ENCODE measurements at places on chromosomes 4 and X.
A peak's percentile ranks its signal among the peaks of the same experiment; 100 is the strongest.

DNA sequence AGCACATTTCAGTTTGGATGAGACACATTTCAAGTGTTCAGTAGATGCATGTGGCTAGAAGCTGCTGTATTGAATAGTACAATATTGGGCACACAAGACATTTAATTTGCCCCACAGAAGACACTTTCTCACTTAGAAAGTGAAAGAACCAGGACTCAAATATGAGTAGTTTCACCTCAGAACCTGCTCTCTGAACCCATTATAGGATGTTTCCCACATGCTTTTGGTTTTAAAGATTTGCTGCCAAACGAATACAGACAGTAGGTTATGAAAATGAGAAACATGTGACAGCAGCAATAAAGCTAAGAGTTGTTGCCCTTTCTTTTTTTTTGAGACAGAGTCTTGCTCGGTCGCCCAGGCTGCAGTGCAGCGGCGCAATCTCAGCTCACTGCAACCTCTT, 32.3 kb downstream of the C4orf54 start:
- DNase-seq = no peak

GRCh38 chrX:11941571-11941970, 183.5 kb downstream of the MSL3 start:
- DNase-seq = no peak

- DNase-seq = peak; percentile 32
Measured at GRCh38 chrX:101411984-101412383, 4.0 kb downstream of the HNRNPH2 start.

DNA sequence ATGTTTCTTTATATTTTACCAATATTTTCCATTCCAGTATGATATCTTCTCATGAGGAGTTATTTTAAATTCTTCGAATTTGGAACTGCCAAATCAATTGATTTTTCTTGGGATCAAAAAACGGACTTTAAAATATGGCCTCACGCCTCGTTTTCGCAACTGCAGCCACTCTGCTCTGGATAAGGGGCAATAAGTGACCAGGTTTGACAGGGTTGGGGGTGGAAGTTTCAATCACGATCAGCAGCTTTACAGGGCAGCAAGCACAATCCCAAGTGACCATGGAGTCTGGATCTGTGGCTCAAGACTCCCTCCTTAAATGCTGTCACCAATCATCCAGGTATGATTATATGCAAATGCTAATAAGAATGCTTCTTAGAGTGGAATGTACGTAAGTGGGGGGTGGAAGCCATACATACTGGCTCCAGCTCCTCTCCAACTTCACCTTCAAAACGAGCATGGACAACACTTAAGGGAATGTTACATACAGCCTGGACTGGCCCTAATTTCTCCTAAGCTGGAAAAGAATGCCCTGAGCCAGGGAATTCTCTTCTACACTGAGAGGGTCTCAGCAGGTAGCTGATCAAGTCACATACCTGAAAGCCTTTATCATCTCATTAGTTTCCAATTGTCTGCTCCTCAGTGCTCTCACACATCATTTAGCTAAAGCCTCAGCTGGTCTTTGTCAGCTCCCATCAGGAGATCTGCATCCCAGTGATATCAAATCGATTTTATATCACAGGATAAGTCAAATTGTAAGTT, 176.9 kb upstream of the DCAF8L1 start:
- DNase-seq = no peak

GRCh38 chr4:8688041-8688907, 95.7 kb downstream of the CPZ start:
- DNase-seq = no peak

- peak; percentile 21 for DNase-seq
Measured at GRCh38 chr4:30396772-30397475, 323.2 kb upstream of the PCDH7 start.

GRCh38 chrX:20980426-20980825, 393.8 kb upstream of the CNKSR2 start:
- DNase-seq = no peak

DNA sequence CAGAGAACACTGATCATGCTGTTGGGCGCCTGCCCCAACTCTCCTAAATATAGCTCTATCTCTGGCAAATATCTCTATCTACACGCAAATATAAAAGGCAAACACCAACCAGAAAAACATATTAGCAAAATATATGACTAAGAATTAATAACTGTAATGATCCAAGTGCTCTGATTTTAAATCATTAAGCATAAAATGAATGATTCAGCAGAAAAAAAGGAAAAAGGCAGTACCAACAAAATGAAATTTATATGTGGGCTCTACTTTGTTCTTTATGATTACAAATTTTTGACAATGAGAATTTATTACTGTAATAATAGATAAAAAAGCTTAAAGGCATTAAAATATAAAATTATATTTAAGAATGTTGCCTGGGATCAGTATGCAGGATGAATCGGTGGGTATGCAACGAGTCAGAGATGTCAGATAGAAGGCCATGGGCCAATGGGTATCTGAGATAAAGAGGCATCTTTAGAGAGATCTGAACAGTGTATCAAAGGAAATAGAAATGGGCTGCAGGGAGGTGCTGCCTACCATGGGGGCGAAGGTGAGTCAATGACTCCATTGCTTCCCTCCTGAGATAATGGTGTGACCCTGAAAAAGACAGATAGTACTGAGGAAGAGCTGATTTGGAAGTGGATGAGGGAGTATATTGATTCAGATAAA, 234.8 kb downstream of the SCFD2 start:
- DNase-seq = no peak

All from inflammatory macrophage treated with lipopolysaccharide for 4 hours (primary cell).